ENCODE measurements at places on chromosomes 4 and X. TPM values are rescaled to one million over a fixed set of nuclear protein-coding genes. Genes with fewer than 3 reads are reported as not detected.
A peak's percentile ranks its signal among the peaks of the same experiment; 100 is the strongest.

The TRIM75 gene
- not detected for total RNA-seq

- no peaks in the 10 kb centered on the region for H3K4me1 ChIP-seq
- no peak overlapping the region for H3K27ac ChIP-seq
- H3K36me3 ChIP-seq, result no peaks in the 10 kb centered on the region
- DNase-seq, result no peak
Observed at GRCh38 chrX:37462346-37462745, 109.1 kb upstream of the LANCL3 start.

- no peaks in the 10 kb centered on the region for H3K27me3 ChIP-seq
- DNase-seq, result no peak
- no peak overlapping the region for H3K4me3 ChIP-seq
- H3K27ac ChIP-seq, result no peak overlapping the region
- H3K4me1 ChIP-seq, result no peaks in the 10 kb centered on the region
Observed at GRCh38 chr4:20260821-20261220, 9.1 kb downstream of the SLIT2 start.

GRCh38 chrX:49137492-49137891, 14.0 kb upstream of the GPKOW start:
- no peaks in the 10 kb centered on the region for H3K36me3 ChIP-seq
- no peaks in the 10 kb centered on the region for H3K27me3 ChIP-seq
- no peaks in the 10 kb centered on the region for H3K4me1 ChIP-seq
- no peak overlapping the region for H3K4me3 ChIP-seq

The NEUROG2 gene
- total RNA-seq, result not detected

The POF1B gene
- total RNA-seq, result 0.14 TPM

The CC2D2A gene
- 3.3 TPM for total RNA-seq

DNA sequence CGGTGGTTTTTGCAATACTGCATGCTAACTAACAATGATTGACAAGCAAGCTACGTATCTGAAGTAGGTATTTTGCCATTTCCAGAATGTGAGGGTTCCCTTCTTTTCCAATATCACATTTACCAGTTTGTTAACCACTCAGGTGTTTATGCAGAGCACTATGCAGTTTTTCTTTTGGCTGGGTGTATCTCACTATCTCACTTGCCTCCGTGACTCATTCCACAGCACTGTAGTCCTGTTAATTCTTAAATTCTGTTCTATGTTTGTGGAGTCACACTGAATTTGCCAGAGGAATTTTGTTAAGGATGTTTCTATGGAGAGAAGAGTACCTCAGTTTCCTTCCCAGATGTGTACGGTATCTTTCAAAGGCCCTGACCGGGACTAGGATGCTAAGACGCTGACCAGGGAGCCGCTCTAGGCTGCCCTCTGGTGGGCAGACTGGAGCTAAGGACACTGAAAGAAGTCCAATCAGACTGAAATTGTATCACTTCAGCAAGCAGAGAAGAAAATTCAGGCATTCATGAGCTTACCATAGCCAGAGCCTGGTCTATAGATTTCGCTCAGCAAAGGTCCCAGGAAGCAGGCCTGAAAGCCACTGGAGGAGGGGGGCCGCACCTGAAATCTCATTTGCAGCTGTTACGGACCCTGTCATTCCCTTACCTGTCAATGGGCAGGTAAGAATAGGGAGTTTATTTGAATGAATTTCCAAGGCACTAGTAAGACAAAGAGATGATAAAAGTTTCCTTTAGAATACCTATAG, 388.4 kb upstream of the SPOCK3 start:
- no peaks in the 10 kb centered on the region for H3K4me1 ChIP-seq
- DNase-seq, result peak; percentile 11
- H3K36me3 ChIP-seq, result no peaks in the 10 kb centered on the region
- H3K27ac ChIP-seq, result no peak overlapping the region

The SYP gene
- 14.4 TPM for total RNA-seq

- no peak overlapping the region for H3K4me3 ChIP-seq
- H3K36me3 ChIP-seq, result no peaks in the 10 kb centered on the region
- H3K27ac ChIP-seq, result no peak overlapping the region
- H3K4me1 ChIP-seq, result no peaks in the 10 kb centered on the region
- DNase-seq, result no peak
Observed at GRCh38 chr4:30727409-30727808, 7.2 kb downstream of the PCDH7 start.

GRCh38 chr4:8504279-8505007, 63.9 kb downstream of the TRMT44 start:
- H3K4me1 ChIP-seq, result no peaks in the 10 kb centered on the region
- no peak overlapping the region for H3K27ac ChIP-seq

DNA sequence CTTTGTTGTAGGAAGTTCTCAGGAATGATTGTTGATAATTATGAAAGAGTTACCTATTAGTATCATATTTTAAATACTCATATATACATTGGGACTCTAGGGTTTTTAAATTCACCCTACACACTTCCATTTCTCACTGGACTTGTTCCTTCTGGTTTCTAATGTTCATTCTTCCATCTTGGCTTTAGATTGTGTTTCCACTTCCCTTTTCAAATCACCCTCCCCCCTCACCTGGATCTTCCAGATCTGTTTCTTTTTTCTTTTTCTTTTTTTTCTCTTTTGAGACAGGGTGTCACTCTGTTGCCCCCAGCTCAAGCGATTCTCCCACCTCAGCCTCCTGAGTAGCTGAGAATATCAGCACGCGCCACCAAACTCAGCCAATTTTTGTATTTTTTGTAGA, 6.7 kb upstream of the KIT start:
- no peak for DNase-seq
- no peak overlapping the region for H3K4me3 ChIP-seq
- no peaks in the 10 kb centered on the region for H3K36me3 ChIP-seq
- peaks cover 9% of the 10 kb centered on the region for H3K27me3 ChIP-seq
- H3K4me1 ChIP-seq, result no peaks in the 10 kb centered on the region
- no peak overlapping the region for H3K27ac ChIP-seq

DNA sequence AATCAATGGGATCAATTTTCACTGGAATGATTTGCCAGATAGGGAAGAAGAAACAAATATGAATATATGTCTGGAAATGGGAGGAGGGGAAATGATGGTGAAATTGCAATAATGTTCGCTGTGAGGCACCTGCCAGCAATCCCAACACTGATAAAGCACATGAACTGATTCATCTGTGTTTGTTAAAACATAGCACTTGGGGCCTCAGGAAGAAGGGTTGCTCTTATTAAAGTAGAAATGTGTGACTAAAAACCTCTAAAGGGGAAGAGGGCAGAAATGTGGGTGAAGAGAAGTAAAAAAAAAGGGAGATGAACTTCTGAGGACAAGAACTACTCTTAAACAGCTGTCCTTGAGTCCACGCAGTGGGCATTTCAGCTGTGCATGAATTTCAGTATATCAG, 101.4 kb downstream of the C4orf51 start:
- no peaks in the 10 kb centered on the region for H3K4me1 ChIP-seq
- no peak overlapping the region for H3K27ac ChIP-seq
- no peak for DNase-seq
- H3K27me3 ChIP-seq, result no peaks in the 10 kb centered on the region
- peaks cover 35% of the 10 kb centered on the region for H3K36me3 ChIP-seq

The IGFBP7 gene
- total RNA-seq, result 54.1 TPM

DNA sequence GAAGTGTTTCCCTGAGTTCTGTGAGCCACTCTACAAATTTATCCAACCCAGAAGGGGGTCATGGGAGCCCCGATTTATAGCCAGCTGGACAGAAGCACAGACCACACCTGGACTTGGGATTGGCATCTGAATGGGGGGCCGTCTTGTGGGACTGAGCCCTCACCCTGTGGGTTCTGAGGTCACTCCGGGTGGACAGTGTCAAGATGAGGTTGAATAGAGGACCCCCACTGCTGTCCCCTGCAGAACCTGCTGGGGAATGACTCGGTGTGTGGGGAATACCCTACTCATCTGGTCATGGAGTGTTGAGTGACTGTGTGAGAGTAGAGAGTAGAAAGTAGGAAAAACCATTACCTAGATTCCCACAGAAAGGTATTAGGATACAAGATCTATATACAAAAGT, 67.5 kb downstream of the ZFYVE28 start:
- no peak for DNase-seq
- no peak overlapping the region for H3K4me3 ChIP-seq
- no peaks in the 10 kb centered on the region for H3K27me3 ChIP-seq
- H3K4me1 ChIP-seq, result peaks cover 6% of the 10 kb centered on the region
- no peak overlapping the region for H3K27ac ChIP-seq

GRCh38 chrX:7133050-7133440, 14.5 kb upstream of the STS start:
- H3K36me3 ChIP-seq, result peaks cover 18% of the 10 kb centered on the region
- no peaks in the 10 kb centered on the region for H3K27me3 ChIP-seq
- peaks cover 43% of the 10 kb centered on the region for H3K4me1 ChIP-seq
- H3K27ac ChIP-seq, result no peak overlapping the region

DNA sequence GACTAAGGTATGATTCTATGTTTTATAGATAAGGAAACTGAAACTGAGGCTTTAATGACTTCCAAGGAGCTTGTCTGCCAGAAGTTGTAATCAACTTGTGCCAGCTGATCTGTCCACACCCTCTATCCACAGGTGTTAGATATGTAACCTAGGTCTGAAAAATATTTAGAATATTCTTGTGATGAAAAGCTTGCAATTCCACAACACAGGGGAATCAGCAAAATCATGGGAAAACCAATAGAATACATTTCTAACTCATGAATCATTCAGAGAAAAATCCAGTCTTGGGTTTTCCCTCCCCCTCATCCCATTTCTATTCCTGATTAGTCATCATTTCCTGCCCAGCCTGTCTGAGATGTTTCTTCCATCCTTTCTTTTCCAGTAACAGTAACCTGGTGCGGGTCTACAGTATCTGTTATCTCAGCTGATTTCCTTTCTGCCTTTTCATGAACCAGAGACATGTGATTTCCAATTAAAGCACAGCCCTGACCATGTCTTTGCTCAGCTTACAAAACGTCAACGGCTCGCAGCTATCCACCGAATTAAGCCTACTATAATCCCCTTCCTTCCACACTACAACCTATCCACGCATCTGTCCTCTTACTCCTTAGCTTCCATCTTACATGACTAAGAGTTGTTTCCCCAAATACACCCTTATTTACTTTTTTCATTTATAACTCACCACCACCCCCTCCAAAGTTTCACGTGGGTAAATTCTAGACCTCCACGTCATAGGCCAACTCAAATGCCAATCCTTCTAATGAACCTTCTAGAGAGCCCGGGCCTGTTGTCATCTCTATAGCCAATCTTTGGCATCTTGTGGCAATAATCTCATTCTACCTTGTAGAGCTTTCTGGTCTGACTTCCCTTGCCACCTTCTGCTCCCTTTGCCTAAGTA, 961 bp upstream of the NOCT start:
- H3K4me3 ChIP-seq, result peak overlapping the region; percentile 62
- no peaks in the 10 kb centered on the region for H3K36me3 ChIP-seq
- H3K27ac ChIP-seq, result peak overlapping the region; percentile 88
- H3K27me3 ChIP-seq, result no peaks in the 10 kb centered on the region

- H3K36me3 ChIP-seq, result no peaks in the 10 kb centered on the region
- H3K27me3 ChIP-seq, result no peaks in the 10 kb centered on the region
- H3K27ac ChIP-seq, result no peak overlapping the region
Observed at GRCh38 chr4:75552452-75552851, 3.4 kb upstream of the ODAPH start.

The PCSK1N gene
- 0.33 TPM for total RNA-seq

- no peaks in the 10 kb centered on the region for H3K36me3 ChIP-seq
- no peak overlapping the region for H3K4me3 ChIP-seq
- H3K4me1 ChIP-seq, result no peaks in the 10 kb centered on the region
- DNase-seq, result no peak
Observed at GRCh38 chrX:153649178-153649914, 2.3 kb downstream of the DUSP9 start.

- H3K4me3 ChIP-seq, result no peak overlapping the region
- DNase-seq, result no peak
- H3K4me1 ChIP-seq, result no peaks in the 10 kb centered on the region
- H3K27me3 ChIP-seq, result no peaks in the 10 kb centered on the region
- no peaks in the 10 kb centered on the region for H3K36me3 ChIP-seq
Observed at GRCh38 chrX:120823556-120823955, 52.1 kb downstream of the CT47B1 start.

GRCh38 chrX:82666355-82666754, 841.7 kb upstream of the POU3F4 start:
- no peaks in the 10 kb centered on the region for H3K4me1 ChIP-seq
- H3K27me3 ChIP-seq, result no peaks in the 10 kb centered on the region
- H3K36me3 ChIP-seq, result no peaks in the 10 kb centered on the region
- H3K27ac ChIP-seq, result no peak overlapping the region
- no peak for DNase-seq

DNA sequence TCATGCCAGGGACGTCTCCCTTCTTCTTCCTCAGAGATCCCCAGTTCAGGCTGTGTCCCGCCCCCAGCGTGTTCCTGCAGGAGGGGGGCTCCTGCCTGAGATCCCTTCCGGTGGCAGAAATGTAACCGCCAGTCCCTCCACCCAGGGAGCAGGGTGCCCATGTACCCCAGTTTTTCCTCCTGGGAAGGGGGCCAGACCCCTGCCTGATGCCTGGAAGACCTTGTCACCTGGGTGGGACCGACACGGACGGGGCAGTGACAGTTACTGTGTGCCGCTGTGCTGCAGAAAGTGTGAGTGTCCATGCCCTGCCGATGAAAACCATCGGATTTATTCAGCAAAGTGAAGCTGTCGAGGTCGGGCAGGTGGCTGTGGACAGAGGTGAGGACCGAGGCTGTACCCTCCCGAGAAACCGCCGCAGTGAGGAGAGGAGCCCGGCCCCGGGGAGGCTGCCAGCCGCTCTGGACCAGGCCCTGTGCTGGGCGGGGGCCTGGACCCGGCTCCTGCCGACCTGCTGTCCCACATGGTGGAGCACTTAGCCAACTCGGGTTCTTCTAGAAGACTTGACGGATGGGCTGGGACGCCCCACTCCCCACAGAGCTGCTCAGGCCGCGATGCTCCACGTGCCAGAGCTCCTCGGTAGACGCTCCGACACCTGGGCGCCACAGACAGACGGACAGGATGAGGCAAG, 36.7 kb upstream of the HMX1 start:
- H3K36me3 ChIP-seq, result no peaks in the 10 kb centered on the region
- no peaks in the 10 kb centered on the region for H3K4me1 ChIP-seq
- H3K27ac ChIP-seq, result no peak overlapping the region
- no peak for DNase-seq
- no peak overlapping the region for H3K4me3 ChIP-seq

The RASSF6 gene
- total RNA-seq, result 16.6 TPM

DNA sequence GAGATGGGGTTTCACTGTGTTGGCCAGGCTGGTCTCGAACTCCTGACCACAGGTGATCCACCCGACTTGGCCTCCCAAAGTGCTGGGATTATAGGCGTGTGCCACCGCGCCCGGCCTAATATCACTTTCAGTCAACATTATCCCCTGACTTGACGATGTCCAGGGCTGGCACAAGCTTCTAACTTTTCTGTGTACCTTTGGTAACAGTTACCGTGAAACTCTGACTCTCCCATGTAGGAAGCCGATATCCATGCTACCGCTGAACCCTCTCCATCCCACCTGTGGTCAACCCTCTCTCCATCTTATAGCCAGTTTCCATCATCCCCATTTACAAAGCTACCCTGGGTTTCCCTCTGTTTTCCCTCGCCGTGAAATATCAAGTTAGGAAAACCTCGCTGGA, 77.5 kb downstream of the CRLF2 start:
- no peak overlapping the region for H3K27ac ChIP-seq
- DNase-seq, result no peak
- no peaks in the 10 kb centered on the region for H3K36me3 ChIP-seq
- no peaks in the 10 kb centered on the region for H3K4me1 ChIP-seq
- H3K27me3 ChIP-seq, result no peaks in the 10 kb centered on the region

All from thymus (tissue), 14 donors.